ENCODE measurements at places on chromosomes 4 and X. TPM values are rescaled to one million over a fixed set of nuclear protein-coding genes. Genes with fewer than 3 reads are reported as not detected.

GRCh38 chr4:54100595-54101189 lies 729 bp downstream of the GSX2 start:
- H3K36me3 ChIP-seq, result no peaks in the 10 kb centered on the region
- peaks cover 100% of the 10 kb centered on the region for H3K27me3 ChIP-seq
- peaks cover 39% of the 10 kb centered on the region for H3K4me1 ChIP-seq
- no peak for DNase-seq
- H3K4me3 ChIP-seq, result peak overlapping the region; percentile 34

Gene ADAMTS3
- 1.1 TPM for total RNA-seq

Gene ARHGAP24
- 28.7 TPM for total RNA-seq

Gene PABPC1L2B
- total RNA-seq, result not detected

DNA sequence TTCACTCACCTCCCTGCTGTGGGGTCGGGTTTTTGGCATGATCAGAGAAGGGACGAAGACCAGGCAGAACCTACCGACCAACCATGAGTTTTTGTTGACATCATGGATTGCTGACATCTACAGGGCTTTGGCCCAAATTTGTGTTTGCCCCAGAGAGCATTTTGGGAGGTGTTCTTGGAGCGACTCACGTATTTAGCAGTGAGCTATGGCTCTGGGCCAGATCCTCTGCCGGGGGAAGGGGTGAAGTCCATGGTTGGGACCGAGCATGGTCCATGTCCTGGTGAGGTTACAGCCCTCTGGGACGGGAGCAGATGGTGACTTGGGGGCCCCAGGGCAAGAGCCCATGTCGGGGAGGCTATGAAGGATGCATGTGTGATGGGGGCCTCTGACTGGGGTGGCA lies 17.4 kb downstream of the SORCS2 start:
- no peak overlapping the region for H3K4me3 ChIP-seq
- H3K27ac ChIP-seq, result no peak overlapping the region
- no peak for DNase-seq

GRCh38 chr4:1533501-1534064 lies 127.3 kb upstream of the NKX1-1 start:
- no peak overlapping the region for H3K4me3 ChIP-seq
- H3K27me3 ChIP-seq, result peaks cover 45% of the 10 kb centered on the region
- peak; percentile 42 for DNase-seq
- H3K36me3 ChIP-seq, result no peaks in the 10 kb centered on the region
- no peaks in the 10 kb centered on the region for H3K4me1 ChIP-seq

DNA sequence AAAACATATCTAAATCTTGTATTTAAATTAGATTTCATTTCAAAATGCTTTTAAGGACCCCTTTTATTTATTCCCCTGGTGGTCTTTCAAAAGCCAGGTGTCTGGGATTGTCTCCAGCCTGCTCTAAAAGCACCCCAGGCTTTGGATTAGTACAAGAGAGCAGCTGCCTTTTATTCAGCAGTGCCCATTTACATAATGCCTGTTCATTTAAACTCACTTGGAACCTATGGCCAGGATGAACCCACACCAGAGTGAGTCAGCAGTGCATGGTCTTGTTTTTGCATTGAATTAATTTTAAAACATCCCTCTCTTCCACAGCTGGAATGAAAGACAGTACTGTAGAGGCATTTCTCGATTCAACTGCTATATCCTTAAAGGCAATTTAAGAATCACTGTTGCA lies 64.1 kb upstream of the TENM3 start:
- H3K27me3 ChIP-seq, result no peaks in the 10 kb centered on the region
- no peaks in the 10 kb centered on the region for H3K4me1 ChIP-seq
- no peak overlapping the region for H3K4me3 ChIP-seq
- DNase-seq, result no peak

- H3K4me3 ChIP-seq, result no peak overlapping the region
- no peaks in the 10 kb centered on the region for H3K27me3 ChIP-seq
- no peak for DNase-seq
- H3K36me3 ChIP-seq, result no peaks in the 10 kb centered on the region
Measured at GRCh38 chrX:20665481-20665880, 398.8 kb upstream of the RPS6KA3 start.

DNA sequence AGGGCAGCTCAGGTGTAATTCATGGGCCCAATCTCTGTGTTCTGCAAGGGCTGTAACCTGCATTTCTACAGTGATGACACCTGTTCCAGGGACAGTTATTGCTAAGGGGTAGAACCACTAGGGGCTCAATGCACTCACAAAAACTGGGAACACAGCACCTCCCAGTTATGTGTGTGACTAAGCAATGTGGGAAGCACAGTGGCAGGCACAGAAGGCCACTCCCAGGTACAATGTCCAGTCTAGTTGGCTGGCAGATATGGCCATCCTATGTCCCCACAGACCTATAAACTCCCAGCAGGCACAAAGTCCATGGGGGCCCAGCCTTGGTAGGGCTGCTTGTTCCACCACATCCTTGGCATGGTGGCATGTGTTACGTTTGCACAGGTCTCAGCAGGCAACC lies 25.7 kb downstream of the CXCL13 start:
- no peak overlapping the region for H3K27ac ChIP-seq
- no peaks in the 10 kb centered on the region for H3K27me3 ChIP-seq
- H3K36me3 ChIP-seq, result no peaks in the 10 kb centered on the region
- H3K4me1 ChIP-seq, result no peaks in the 10 kb centered on the region

Gene CT45A1
- not detected for total RNA-seq

Gene ZNF157
- 0.21 TPM for total RNA-seq

GRCh38 chrX:96004386-96004785 lies 680.3 kb upstream of the DIAPH2 start:
- no peak overlapping the region for H3K27ac ChIP-seq
- H3K36me3 ChIP-seq, result no peaks in the 10 kb centered on the region
- H3K4me3 ChIP-seq, result no peak overlapping the region
- DNase-seq, result no peak
- no peaks in the 10 kb centered on the region for H3K4me1 ChIP-seq

DNA sequence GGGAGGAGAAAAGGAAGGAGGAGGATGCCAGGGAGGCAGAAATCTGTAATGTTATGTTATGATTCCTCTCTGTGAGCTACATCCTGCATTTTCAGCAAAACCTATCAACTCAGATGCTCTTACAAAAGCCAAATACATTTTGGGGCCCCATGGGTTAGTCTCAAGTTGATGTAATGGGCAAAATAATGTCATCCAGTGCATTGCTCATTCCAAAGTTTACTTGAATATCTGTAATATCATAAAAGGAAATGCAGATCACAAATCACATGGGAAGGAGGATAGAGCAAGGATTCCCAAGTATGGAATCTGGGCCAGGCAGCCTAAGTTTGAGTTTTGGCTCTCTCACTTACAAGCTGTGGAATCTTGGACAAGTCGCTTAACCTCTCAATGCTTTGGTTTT lies 74.9 kb upstream of the SOD3 start:
- H3K27ac ChIP-seq, result no peak overlapping the region
- no peaks in the 10 kb centered on the region for H3K4me1 ChIP-seq
- DNase-seq, result no peak
- H3K36me3 ChIP-seq, result no peaks in the 10 kb centered on the region

Gene TMPRSS11F
- total RNA-seq, result not detected

- no peaks in the 10 kb centered on the region for H3K4me1 ChIP-seq
- no peak overlapping the region for H3K4me3 ChIP-seq
- no peak overlapping the region for H3K27ac ChIP-seq
- no peaks in the 10 kb centered on the region for H3K27me3 ChIP-seq
Measured at GRCh38 chr4:145580906-145581305, 38.3 kb upstream of the MMAA start.

Gene STOX2
- 12.8 TPM for total RNA-seq

Gene GYG2
- total RNA-seq, result 1.3 TPM

Gene NAAA
- 26.4 TPM for total RNA-seq

DNA sequence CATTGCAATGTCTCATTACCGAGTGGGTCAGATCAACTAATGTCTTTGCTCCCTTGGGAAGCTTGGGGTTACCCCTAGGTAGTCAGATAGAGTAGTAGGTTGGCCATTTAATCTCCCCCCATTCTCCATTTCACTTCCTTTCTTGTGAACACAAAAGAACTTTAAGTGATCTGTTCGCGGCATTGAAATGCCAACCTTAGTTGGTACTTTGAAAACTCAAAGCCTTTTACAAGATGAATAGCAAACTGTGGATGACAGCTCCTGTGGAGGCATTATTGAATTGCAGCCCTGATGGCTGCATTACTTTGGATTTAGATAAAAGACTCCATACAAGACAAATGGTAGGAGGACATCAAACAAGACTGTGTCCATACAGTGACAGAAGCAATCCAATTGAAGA lies 469.1 kb downstream of the GBA3 start:
- no peak for DNase-seq
- no peaks in the 10 kb centered on the region for H3K36me3 ChIP-seq
- H3K4me3 ChIP-seq, result no peak overlapping the region
- no peak overlapping the region for H3K27ac ChIP-seq
- H3K27me3 ChIP-seq, result no peaks in the 10 kb centered on the region
- H3K4me1 ChIP-seq, result no peaks in the 10 kb centered on the region

DNA sequence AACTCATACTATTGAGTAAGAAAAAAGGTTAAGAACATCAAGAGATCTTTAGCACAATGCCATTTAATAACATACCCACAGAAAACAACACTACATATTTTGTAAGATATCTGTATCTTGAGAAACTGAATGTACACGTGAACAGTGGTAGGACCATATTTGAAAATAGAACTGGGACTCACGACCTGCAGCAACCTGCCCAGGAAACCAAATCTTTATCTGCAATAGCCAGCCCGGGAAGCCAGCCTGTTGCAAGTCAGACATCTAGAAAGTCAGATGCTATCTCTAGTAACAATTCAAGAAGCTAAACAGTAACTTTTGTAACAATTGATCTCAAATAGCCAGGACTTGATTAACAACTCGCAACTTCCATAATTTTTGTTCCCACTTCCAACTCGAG lies 52.6 kb upstream of the SOD3 start:
- H3K4me1 ChIP-seq, result no peaks in the 10 kb centered on the region
- no peaks in the 10 kb centered on the region for H3K36me3 ChIP-seq
- H3K27ac ChIP-seq, result no peak overlapping the region
- no peak for DNase-seq
- no peak overlapping the region for H3K4me3 ChIP-seq

Gene ETDA
- total RNA-seq, result not detected

DNA sequence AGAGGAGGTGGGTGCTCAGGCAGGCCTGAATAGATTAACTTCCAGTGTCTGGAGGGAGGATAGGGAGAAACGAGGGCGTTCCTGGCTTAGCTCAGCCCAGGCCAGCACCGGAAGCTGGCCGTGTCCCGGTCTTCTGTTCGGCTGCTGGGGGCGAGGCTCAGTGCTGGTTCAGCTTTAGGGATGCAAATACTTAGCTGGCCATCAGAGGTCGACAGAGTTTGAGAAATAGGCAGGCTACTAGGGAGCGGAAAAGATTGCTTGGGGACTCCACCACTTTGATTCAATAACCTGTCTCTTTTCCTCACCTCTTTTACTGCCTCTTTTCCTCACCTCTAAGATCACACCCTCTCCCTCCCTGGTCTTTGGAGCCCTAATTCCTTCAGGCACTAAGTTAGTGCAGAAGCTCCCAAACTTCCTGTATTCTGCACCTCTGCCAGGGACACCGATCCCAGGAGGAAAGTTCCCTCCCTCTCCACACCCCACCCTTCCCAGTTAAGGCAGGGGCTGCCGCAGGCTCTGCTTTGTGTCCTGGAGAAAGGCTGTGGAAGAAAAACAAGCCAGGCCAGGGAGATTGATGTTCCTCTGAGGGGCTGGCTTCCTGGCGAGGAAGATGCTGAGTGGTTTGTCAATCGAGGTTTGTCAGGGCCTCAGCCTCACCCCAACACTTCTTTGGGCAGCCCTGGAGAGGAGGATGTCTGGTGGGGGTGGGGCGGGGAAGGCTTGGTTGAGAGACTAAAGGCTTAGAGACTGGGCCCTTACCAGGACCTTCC lies 6.0 kb upstream of the EFNB1 start:
- H3K36me3 ChIP-seq, result no peaks in the 10 kb centered on the region
- H3K4me3 ChIP-seq, result no peak overlapping the region
- no peaks in the 10 kb centered on the region for H3K27me3 ChIP-seq
- DNase-seq, result no peak
- H3K27ac ChIP-seq, result no peak overlapping the region

- DNase-seq, result no peak
- no peaks in the 10 kb centered on the region for H3K4me1 ChIP-seq
- H3K27ac ChIP-seq, result no peak overlapping the region
Measured at GRCh38 chrX:148865277-148866210, 365.1 kb downstream of the AFF2 start.

Gene TLR6
- 12.4 TPM for total RNA-seq

- H3K36me3 ChIP-seq, result no peaks in the 10 kb centered on the region
- no peaks in the 10 kb centered on the region for H3K27me3 ChIP-seq
Measured at GRCh38 chr4:86233681-86234080, 126.2 kb downstream of the MAPK10 start.

DNA sequence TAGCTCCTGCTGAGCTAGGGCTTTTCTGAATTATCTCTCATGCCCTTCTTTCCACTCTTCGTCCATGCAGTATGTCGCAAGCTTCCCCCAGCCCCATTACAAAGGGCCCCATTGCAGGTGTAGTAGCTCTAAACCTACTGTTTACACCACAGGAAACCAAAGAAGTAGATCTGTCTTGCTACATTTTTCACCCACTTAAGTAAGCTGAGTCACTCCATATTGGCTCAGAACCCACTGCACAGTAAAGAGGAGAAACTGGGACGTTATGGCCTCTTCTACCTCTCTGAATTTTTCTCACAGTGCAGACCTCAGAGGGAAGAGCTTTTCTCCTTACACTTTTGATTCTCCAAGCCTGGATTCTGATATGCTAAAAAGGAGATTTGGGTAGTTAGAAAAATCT lies 200.2 kb downstream of the SMARCA1 start:
- DNase-seq, result no peak
- H3K4me3 ChIP-seq, result no peak overlapping the region
- no peak overlapping the region for H3K27ac ChIP-seq
- H3K4me1 ChIP-seq, result no peaks in the 10 kb centered on the region
- H3K36me3 ChIP-seq, result no peaks in the 10 kb centered on the region

DNA sequence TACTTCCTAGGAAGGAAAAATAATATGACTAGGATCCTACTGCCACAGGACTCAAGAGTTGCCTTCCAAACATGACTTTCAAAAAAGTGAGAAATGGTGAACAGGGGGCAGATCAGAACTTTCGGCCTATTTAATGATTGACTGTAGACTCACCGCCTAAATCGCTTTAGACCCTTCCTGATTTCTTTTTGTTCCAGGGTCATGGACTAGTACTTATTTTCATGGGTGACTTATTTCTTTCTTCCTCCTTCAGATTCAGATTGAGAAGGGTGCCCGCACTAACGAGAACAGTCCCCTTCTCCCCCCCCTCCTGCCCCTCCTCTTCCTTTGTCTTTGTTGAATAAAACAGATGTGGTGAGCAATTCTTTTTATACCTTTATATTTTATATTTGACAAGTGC lies 48.0 kb upstream of the KLHL8 start:
- no peak overlapping the region for H3K27ac ChIP-seq
- no peaks in the 10 kb centered on the region for H3K36me3 ChIP-seq
- H3K4me1 ChIP-seq, result no peaks in the 10 kb centered on the region
- H3K4me3 ChIP-seq, result no peak overlapping the region
- H3K27me3 ChIP-seq, result no peaks in the 10 kb centered on the region

- peak overlapping the region; percentile 78 for H3K27ac ChIP-seq
- peak; percentile 44 for DNase-seq
- no peak overlapping the region for H3K4me3 ChIP-seq
- H3K27me3 ChIP-seq, result no peaks in the 10 kb centered on the region
Measured at GRCh38 chr4:912548-913279, 19.4 kb downstream of the GAK start.

Measured in lower lobe of right lung (tissue), 2 donors.